WTC11 (cell line): ENCODE measurements at places on chromosomes 5 and 9. TPM values are rescaled to one million over a fixed set of nuclear protein-coding genes. Genes with fewer than 3 reads are reported as not detected.

CD74 gene
- total RNA-seq, result 28.2 to 47.6 TPM (median 44.3 TPM) in 3 replicates

NXNL2 gene
- total RNA-seq, result 1.9 to 2.3 TPM (median 2.2 TPM) in 3 replicates

DNA sequence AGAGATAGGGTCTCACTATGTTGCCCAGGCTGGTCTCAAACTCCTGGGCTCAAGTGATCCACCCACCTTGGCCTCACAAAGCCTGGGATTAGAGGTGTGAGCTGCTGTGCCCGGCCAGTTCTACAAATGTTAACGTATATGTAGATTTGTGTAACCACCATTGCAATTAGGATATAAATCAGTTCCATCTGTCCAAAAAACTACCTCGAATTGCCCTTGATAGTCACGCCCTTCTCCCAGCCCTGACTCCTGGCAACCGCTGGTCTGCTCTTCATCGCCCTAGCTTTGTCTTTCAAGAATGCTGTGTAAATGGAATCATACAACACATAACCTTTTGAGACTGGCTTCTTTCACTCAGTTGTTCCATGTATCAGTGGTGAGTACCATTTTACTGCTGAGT, 46.1 kb upstream of the PPARGC1B start:
- no peak for DNase-seq

GRCh38 chr9:117783828-117784227, 79.6 kb downstream of the TLR4 start:
- no peak for DNase-seq

- no peak for DNase-seq
These were observed 38.4 kb downstream of the LMX1B start for GRCh38 chr9:126652140-126652582.

PCA3 gene
- not detected in 3 replicates for total RNA-seq

DNA sequence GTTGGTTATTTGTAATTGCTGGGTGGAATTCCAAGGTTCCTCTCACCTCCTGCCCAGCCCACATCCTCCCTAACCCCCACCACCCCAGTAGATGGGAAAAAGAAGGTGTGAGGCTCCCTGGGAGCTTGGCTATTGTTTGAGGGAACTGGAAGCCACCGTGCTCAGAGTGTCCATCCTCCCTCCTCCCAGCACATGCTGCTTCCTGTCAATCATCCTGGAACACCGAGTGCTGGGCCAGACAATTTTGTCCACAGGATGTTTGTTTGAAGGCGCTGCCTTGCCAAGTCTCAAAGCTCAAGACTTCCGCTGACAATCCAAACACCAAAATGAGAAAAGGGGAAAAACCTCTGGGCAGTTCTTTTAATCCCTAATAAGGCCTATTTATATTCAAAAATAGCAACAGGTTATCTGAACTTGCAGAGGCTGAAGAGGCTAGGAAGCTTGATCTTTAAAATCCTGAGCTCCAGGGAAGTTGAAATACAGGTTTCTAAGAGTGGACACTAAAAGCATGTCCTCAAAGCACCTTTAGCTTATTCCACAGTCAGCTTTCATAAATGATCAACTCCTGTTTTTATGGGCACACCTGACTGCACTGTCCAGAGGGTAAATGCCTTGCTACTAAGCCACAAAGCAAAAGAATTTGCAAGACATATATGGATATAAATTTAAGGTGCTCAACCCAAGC, 286.7 kb downstream of the NFIB start:
- DNase-seq, result no peak

GRCh38 chr9:26375448-26375847, 517.2 kb downstream of the CAAP1 start:
- DNase-seq, result no peak

DNA sequence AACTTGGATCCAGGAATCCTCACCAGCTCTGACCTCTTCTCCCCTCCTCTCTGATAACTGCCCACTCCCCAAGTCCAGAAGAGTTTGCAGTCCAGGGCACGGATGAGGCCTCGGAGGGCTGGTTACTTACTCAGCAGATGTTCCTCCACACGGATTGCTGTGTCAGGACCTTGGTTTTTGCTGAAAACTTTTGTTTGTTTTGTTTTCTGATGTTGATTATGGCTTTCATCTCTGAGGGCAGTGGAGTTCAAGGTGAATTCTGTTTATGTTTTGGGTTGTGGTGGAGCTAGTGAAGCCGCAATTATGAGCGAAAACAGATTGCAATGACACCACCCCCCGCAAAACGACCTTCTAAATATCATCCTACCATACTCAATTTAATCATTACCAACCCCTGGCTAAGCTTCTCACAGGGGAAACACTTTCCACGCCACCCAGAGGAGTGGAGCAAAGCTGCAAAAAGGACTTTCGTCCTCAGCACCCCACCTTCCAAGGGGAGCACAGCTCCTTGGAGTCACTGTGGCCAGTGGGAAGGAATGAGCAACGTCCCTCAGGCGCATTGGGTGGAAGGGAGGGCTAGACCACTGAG, 92.7 kb upstream of the SAP30L start:
- no peak for DNase-seq

ARHGAP26 gene
- total RNA-seq, result 19.1 to 22.3 TPM (median 21.8 TPM) in 3 replicates

- no peak for DNase-seq
These were observed 72.0 kb upstream of the C9orf72 start for GRCh38 chr9:27645161-27645840.

KIF24 gene
- total RNA-seq, result 3.8 to 4.5 TPM (median 4.3 TPM) in 3 replicates

DMRTA1 gene
- total RNA-seq, result 2.4 to 2.8 TPM (median 2.6 TPM) in 3 replicates

- DNase-seq, result no peak
These were observed 263.9 kb downstream of the SPOCK1 start for GRCh38 chr5:137234973-137235943.

DNA sequence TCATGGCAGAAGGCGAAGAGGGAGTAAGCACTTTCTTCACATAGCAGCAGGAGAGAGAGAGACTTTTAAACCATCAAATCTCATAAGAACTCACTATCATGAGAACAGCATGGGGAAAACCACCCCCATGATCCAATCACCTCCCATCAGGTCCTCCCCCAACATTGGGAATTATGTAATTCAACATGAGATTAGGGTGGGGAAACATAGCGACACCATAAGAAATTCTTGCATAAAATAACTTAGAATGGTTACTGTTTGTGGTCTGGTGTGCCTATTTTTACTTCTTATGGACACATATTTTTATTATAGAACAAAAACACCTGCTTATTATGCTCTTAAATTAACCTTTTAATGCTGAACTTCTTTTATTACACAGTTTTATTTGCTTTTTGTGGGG, 298.1 kb downstream of the PJA2 start:
- no peak for DNase-seq

ANKRD18B gene
- total RNA-seq, result 11.0 to 16.4 TPM (median 13.6 TPM) in 3 replicates

IRX1 gene
- total RNA-seq, result 14.1 to 21.0 TPM (median 14.8 TPM) in 3 replicates
